ENCODE measurements at places on chromosomes 7 and 10. TPM values are rescaled to one million over a fixed set of nuclear protein-coding genes. Genes with fewer than 3 reads are reported as not detected.

Gene MYOF
- total RNA-seq = 174 TPM

Gene GNAT3
- total RNA-seq = not detected

Gene ELMO1
- not detected for total RNA-seq

Gene ERV3-1
- 8.6 TPM for total RNA-seq

Gene IL15RA
- total RNA-seq = 5.9 TPM

Gene FGL2
- total RNA-seq = not detected

Gene SGCE
- total RNA-seq = 31.5 TPM

Gene CEP55
- 62.6 TPM for total RNA-seq

Gene ADARB2
- not detected for total RNA-seq

Gene SFRP5
- total RNA-seq = not detected

Gene TLX1
- not detected for total RNA-seq

Gene CUBN
- 0.80 TPM for total RNA-seq

Gene LRRN3
- not detected for total RNA-seq

Gene RABGEF1
- 19.8 TPM for total RNA-seq

DNA sequence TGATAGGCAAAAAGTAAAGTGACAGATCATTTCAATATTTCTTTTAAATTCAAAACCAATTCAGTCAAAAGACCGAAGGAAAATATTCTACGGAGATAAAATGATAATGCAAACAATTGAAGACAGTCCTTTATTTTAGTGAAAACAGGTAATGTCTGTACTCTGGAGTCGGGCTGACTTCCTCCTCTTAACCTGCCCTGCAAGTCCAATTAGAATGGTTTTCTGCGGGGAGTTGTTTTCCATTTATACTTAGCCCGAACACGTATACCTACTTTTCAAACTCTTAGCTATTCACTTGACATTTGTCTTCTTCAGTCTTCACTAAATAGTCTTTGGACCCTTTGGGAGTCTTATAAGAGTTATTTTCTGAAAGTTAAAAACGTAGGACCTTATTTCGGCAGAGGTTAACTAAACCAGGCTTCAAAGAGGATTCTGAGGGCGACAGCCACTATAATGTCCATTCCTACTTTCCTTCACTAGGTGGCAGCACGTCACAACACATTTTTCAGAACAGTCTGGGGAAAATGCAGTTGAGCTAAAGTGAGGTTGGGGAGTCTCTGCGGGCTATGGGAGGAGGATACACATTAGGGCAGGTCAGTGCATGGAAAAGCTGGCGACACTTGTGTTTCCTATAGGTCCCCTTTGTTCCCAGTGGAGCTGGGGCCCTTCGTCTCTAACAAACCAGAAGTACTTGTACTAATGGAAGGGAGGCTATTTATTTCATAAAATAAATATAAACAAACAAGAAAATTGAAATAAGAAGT lies 472.0 kb downstream of the KCNMA1 start:
- DNase-seq = peak; percentile 100

- peak; percentile 41 for DNase-seq
Observed at GRCh38 chr7:48090095-48090805, 1.2 kb downstream of the UPP1 start.

DNA sequence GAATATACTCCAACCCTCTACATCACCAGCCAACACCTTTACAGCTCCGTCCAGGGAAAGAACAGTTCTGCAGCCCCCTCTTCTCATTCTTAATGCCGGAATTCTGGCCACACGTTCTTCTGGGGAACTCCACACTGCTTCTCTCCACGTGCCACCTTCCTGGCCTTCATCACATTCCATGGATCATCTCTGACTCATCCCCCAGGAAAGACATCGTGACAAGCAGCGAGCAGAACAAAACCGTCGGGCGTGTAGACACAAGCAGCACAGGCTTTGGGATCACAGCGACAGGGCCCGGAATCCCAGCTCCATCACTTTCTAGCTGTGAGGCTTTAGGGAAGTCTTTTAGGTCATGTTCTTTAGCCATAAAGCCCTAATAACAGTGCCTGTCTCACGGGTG lies 590.3 kb upstream of the FOXK1 start:
- peak; percentile 3 for DNase-seq

- DNase-seq = peak; percentile 22
Observed at GRCh38 chr10:108957681-108958080, 965.6 kb downstream of the XPNPEP1 start.

GRCh38 chr7:134935701-134936100 lies 50.6 kb upstream of the AGBL3 start:
- no peak for DNase-seq

- no peak for DNase-seq
Observed at GRCh38 chr7:69700331-69700730, 102.1 kb downstream of the AUTS2 start.

GRCh38 chr10:105586451-105587098 lies 945.5 kb downstream of the SORCS3 start:
- peak; percentile 1 for DNase-seq

DNA sequence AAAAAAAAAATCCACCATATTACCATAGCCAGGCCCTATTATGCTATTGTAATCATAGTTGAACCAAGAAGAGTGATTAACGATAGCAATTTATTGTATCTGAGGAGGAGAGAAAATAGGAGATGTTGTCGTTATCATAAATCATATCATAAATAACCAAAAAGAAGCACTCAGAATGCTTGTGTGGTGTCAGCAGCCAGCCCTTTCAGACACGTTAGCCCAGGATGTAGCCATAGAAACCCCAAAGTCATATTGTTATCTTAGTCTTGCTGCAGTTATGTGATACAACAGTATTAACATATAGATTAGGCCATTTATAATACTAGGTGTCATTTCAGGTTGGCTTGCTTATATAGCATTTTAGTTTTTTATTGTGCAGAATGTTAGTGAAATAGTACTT lies 102.2 kb upstream of the GATA3 start:
- no peak for DNase-seq

GRCh38 chr10:116241085-116241484 lies 31.9 kb downstream of the GFRA1 start:
- no peak for DNase-seq

- no peak for DNase-seq
Observed at GRCh38 chr7:66330961-66331360, 125.8 kb downstream of the TPST1 start.

GRCh38 chr10:45437587-45438465 lies 63.8 kb downstream of the ALOX5 start:
- no peak for DNase-seq

DNA sequence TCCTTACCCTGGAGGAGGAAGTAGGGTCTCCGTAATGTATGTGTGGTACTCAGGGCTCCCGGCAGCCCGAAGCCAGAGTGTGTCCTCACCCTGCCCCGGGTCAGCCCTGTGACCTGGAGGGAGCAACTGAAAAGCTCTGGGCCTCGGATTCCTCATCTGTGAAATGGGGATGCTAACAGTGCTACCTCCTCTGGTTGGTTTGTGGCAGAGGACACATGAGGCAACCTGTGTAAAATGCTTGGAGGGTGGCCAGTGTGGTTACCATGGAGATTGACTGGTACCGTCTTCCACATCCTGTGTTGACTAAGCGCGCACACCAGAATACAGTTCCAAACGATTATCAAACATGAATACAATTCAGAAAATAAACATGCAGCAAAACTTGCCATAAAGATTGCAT lies 163.8 kb upstream of the KLF6 start:
- DNase-seq = peak; percentile 88

DNA sequence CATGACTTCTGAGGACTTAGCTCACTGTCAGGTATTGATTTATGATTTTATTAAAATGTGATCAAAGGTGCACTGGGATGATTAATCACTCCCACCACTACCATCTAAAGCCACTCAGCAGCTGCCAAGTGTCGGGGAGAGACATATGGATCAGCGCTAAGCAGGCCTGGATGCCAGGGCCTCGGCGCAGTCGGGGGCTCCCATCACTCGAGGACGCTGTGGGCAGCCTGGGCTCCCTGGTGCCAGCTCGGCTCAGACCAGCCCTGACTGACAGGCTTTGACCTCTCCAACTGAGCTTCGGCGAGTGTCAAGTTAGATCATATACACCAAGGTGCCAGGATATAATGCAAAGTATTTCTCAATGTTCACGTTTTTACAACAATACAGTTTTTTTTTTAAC lies 267.7 kb downstream of the ACTR3B start:
- DNase-seq = no peak

DNA sequence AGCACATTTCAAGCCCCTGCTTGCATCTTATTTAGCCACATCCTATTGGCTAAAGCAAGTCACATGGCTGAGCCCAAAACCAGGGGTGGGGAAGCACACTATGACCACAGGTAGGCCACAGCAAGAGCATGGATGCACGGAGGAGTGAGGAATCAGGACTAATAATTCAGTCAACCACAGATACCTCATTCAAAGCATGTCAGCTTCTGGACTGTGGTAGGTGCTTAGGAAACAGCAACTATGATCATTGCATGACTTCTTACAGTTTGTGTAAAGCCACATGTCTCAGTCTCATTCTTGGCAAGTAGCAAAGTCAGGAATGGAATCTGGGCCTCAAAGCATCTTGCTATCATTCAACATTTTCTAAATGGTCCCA lies 79.0 kb upstream of the EMX2 start:
- no peak for DNase-seq

DNA sequence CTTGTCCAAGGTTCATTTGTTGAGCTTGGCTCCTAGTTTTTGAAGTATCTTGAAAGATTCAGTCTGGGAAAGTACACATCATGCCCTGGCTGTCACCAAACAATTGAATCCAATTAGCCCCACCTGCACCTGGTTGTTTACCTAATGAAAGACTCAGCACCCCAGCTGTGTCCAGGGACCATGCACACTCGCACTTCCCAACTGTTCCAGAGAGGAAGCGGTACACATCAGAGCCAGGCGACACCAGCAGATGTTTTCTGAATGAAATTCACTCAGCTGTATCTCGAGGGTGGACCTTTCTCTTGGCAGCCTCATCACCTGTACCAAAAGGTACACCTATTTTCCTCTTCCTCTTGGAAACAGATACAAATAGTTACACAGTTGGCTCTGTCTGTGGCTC lies 216.4 kb upstream of the LRGUK start:
- no peak for DNase-seq

DNA sequence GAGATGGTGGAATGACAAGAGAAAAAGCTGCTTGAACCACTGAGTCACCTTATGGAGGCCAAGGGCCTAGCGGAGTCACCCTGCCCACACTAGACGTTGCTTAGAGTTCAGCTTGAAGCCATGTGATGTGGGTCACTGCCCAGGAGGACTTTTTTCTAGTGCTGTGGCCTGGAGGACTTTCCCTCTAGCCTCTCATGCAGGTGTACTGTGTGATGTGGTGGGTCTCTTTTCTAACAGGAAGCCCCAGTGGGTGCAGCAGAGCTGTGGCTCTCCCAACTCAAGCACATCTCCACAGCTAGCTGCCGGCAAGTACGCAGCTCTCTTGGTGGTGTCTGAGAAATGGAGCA lies 13.6 kb downstream of the POR start:
- no peak for DNase-seq

DNA sequence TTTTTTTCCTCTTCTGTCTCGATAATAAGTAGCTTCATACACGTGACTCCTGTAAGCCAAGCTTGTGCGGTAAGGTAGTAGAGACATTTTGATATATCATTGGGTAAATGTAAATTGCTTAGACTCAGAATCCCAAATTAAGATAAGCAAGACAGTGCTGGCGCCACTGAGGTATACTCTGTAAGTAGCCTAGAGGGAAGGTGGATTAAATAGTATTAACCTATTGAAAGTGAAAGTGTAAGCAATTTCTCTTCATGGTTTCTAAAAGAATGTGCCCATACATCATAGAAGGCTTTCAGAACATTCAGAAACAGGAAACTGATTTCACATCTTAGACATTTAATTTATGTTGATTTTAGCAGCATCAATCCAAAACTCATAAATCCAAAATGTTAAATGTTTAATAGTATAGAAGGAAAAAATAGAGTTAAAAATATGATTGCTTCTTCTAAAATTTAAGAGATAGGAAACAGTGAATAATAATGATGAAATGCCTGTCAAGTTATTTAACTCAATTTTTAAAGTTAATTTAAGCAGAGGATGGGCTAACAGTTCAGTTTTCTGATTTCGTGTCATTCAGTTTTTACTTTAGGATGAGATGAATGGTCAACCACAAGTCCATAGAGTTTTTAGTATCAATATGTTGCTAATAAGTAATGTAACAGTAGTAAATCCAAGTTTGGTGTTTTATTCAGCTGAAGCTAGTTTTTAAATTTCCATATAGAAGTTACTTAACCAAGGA lies 36.8 kb downstream of the LRRC72 start:
- no peak for DNase-seq

DNA sequence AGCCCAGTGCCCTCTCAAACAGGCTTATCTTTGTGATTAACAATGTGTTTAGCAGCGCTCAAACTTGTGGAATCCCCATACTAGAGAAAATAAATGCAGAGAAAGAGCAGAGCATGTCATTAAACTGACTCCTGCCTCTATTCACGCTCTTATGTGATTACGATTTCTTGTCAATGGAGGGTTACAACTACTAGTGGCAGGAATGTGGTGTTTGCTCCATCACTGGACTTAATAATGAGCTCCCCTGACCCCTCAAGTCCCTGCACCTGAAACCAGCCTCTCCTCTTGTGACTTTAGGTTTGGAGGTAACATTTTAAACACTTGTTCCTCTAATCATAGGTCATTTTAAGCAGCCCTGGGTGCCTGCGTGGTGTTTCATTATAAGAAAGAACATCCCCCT lies 121.9 kb downstream of the PLPP4 start:
- DNase-seq = no peak

GRCh38 chr7:149291781-149292461 lies 29.9 kb downstream of the ZNF783 start:
- no peak for DNase-seq

DNA sequence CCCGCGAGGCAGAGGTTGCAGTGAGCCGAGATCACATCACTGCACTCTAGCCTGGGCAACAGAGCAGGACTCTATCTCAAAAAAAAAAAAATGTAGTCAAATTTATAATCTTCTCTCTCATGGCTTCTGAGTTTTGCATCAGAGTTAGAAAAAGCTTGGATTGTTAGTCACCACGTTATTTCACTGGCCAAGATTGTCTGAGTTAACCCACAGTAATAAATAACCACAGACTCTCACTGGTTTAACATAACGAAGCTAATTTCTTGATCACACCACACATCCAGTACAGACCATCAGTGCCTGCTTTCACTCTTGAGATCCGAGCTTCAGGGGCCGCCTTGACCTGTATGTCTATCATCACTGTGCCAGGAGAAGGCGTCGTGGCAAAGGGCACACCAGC lies 116.8 kb upstream of the JCAD start:
- DNase-seq = no peak

DNA sequence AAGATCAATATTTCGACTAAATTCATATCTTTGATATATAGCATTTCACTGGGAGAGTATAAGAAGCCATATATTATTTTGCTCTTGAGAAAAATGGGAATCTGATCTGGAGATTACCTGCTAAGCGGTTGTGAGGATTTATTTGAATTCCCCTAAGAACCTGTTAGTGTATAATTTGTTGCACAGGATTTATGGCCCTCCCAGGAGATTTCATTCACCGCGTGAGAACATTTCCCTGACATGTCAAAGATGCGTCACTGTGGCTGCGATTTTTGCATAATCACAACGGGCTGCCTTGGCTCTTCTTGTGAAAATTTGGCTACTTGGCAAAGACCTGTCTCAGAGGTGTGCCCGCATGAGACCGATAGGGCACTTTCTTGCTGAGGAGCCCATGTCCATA lies 184.7 kb upstream of the PFKP start:
- no peak for DNase-seq
